M059J (cell line): ENCODE measurements at places on chromosomes 12 and 14.

GRCh38 chr12:112111931-112112330 is 3.3 kb upstream of the NAA25 start:
- DNase-seq: peak; percentile 63

DNA sequence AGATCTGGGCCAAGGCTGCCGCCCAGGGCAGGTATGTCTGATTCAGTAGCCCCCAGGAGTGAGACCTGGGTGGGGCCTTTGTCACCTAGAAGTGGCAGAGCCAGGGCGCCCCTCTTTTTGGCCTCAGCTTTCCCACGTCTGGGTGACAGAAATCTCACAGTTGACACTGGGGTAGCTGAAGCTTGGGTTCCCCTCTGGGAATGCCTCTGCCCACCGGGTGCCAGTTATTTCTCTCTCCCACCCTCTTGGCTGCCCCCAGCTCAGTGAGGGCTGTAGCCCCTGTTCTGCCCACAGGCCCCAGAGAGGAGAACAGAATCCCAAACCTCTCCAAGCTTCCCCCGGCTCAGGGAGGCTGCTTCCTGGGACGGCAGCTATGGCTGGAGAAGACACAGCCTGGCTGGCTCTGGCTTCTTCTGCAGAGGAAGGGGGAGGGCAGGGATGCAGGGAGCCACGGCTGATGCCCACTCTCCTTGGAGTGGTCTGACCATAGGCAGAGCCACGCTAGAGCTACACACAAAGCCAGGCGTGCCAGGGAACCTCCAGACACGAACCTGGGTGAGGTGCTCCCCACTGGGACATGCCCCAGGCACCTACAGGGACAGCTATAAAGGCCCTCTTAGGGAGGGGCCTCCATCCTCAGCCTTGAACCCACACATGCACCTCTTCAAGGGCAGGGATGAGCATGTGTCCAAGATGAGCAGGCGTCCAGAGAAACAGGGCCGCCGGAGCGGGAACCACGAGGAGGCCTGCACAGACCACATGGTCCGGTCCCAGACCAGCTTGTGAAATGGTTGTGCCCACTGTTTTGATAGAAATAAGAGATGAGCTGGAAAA is 51.7 kb downstream of the BEGAIN start:
- no peak for DNase-seq

DNA sequence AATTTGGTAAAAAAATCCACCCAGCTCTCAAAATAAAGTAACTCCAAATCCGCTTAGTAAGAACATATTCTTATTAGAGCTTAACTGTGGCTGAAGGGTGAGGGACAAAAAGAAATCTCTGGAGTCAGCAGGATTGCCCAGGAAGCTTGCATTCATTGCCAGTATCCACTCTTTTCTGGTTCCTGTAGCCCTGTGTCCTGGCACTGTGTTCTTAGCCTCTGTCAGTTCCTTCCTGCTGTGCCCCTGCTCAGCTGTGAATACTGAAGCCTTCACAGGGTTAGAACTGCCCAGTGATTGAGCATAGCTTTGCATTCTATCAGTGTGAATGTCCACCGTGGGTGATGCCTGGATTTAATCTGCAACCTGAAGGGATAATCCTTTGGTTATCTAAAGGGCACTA is 266.9 kb upstream of the PELI2 start:
- no peak for DNase-seq

DNA sequence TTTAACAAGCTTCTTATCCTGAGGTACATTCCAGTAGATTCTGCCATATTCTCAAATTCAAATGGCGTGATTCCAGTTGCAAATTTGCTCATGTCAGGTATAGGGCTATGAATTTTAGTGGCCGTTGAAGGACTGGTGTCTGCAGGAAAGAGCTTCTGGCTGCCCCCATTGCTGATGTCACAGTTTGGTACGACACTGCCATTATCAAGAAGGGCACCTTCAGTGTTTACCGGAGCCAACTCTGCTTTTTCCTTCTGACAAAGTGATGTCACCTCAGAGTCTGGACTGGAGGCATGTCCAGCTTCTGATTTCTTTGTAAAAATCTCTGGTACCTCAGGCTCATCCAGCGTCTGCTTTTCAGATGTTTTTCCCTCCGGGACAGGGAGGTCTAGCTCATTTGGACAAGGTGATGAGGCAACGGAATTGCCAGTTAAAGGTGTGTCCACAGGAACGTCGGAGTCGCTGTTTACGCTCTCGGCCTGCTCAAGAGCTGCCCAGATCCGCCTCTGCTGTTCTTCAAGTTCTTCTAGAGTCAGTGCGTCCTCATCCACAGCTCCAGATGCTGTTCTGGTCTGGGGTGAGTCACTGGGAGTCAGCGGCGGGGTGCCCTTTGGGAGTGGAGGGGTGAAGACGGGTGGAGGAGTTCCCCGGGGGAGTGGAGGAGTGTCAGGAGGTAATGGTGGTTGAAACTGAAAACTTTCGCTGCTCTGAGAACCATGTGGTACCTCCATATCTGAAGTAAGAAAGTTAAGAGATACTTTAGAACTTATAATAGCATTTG is 27.0 kb downstream of the ZCCHC8 start:
- DNase-seq: no peak

GRCh38 chr12:97967831-97968230 is 505.2 kb downstream of the RMST start:
- DNase-seq: no peak

GRCh38 chr12:130835436-130835835 is 3.6 kb downstream of the STX2 start:
- no peak for DNase-seq

GRCh38 chr12:14937014-14937413 is 1.3 kb downstream of the ERP27 start:
- DNase-seq: no peak

GRCh38 chr12:38515912-38516311 is 199.3 kb downstream of the ALG10B start:
- no peak for DNase-seq

DNA sequence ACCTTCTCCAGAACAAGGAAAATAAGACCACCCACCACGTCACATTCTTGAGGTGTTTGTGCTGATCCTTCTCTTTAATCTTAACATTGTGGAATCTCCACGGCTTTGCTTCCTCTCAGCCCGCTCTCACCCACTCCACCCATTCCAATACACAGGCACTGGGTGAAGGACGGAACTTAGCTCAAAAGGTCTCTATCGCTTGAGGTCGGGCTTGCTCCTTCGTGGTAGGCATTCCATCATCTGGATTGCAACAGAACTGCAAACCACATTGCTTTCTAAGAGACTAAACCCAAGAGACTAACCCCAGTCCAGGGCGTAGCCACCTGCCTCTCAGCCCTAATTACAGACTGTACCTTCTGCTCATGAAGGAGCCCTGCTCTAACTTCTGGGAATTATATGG is 24.0 kb upstream of the MDM2 start:
- DNase-seq: no peak

DNA sequence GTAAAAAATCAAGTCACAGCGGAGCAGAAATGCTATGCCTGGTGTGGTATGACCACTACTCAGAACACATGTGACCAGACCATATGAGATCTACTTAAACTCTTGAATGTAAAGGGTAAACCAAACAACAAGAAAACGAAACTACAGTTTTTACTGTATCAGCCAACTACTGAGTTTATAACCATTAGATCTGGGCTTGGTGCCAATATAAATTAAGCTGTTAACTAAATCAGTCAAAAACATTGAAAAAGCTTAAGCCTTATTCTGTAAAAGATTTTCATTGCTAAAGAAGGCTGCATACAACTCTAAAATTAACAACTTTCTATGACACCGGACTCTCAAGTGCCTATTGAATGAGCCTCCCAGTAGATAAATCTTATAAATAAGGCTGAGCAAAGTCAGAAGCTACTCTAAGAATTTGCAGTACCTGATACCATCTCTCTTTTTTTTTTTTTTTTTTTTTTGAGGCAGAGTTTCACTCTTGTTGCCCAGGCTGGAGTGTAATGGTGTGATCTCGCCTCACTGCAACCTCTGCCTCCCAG is 35.4 kb downstream of the SPTLC2 start:
- DNase-seq: peak; percentile 71

DNA sequence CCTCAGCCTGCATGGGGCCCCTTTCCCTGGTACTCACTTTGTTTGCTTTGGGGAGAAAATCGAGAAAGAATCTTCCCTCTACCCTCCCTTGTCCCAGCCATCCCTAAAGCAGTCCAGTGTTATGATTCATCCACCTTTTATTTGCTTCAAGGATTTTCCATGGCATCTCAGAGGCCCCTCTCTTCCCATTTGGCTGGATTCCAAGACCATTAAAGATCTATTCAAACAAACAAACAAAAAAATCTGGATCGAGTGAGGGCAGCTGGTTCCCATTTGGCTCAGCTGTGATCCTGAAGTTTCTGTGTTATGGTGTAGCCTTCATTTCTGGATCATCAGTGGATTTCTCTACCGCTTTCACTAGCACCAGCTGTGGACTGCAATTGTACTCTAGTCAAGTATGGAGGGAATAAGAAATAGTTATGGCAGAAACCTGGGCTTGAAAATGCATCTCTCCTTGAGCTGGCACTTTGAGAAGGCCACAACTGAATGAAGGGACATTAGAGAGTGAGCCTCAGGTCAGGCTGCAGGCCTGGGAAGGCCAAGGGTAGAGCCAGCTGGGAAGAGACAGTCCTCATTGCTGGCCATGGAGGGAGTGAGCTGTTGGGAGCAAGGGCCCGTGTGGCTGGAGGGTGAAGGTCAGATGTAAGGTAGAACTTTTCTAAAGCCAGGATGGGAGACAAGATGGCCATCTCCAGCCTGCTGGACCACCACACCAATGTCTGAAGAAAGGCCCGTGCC is 13.7 kb downstream of the KRT71 start:
- peak; percentile 85 for DNase-seq

- DNase-seq: peak; percentile 88
Observed at GRCh38 chr14:91115986-91116770, 2.3 kb downstream of the DGLUCY start.

GRCh38 chr12:89239534-89239933 is 112.8 kb downstream of the DUSP6 start:
- no peak for DNase-seq

GRCh38 chr12:68794653-68795251 is 13.2 kb upstream of the MDM2 start:
- DNase-seq: peak; percentile 68

DNA sequence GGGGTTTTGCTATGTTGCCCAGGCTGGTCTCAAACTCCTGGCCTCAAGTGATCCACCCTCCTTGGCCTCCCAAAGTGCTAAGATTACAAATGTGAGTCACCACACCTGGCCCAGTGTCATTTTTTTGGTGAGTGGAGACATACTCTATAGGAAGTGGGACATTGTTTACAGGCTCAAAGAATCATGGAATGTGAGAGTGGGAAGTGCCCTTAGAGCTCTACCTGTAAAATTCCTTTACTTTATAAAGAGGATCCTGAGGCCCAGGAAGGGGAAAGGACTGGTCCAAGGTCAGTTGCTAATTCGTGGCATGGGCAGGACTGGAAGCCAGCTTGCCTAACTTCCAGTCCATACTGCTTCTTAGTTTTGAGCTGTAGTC is 8.7 kb upstream of the ADCK1 start:
- DNase-seq: peak; percentile 40

DNA sequence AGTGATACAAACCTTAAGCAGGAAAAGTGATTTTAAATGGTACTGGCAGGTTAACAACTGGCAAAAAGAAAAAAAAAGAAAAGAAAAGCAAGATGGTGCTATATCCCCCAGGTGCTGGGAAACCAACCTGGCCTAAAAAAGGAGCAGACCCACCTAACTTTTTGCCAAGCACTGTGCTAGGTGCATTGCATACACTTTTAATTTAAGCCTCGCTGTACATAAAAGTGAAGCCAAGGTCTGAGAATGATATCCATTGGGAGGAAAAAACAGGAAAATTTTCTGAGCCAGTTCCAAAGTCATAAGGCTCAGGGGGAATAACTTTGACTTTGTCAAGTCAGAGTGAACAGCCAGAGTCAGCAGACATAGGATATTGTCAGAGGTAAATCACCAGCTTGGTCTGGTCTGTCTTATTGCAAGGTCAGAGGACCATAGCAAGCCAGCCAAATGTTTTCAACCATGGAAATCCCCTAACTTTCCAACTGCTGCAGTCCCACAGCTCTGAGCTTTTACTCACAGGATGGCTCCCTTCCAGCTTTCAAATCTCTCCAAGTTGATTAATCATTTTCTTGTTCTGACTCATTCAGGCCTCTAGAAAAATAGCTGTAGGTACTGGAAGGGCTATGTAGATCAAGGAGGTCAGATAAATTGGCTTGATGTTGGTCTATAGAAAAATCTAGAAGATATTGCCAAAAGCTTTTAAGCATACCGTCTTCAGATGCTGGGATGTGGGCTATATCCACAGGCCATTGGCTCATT is 412.9 kb downstream of the RAD51B start:
- peak; percentile 100 for DNase-seq

- peak; percentile 57 for DNase-seq
Observed at GRCh38 chr12:112381406-112381882, 787 bp downstream of the HECTD4 start.

- DNase-seq: no peak
Observed at GRCh38 chr12:113320401-113320800, 14.5 kb downstream of the SLC8B1 start.

DNA sequence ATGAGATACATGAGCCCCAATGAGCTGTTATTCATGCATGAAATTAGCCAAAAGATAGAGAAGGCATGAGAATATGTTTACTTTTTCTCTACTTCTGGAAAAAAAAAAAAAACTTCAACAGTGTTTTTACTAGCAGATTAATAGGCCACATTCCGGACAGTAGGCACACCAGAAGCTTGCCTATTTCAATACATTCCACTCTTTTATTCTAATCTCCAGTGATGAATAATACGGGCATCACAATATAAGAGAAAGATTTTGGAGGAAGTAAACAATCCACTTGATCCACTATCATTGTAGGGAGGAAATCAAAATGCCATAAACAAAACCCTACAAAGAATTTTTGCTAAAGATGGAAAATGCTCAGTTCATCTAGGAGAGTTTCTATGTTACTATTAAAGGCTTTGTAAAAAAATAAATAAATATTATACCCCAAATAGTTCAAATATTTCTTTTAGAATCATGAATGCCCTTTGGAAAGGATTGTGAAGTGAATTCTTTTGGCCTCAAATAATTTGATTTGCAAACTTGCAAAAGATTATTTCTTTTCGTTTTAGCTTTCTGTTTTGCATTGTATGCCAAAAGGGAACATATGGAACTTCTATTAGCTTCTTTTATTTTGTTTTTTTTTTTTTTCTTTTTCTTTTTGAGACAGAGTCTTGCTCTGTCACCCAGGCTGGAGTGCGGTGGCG is 232.6 kb downstream of the EPS8 start:
- DNase-seq: peak; percentile 33

DNA sequence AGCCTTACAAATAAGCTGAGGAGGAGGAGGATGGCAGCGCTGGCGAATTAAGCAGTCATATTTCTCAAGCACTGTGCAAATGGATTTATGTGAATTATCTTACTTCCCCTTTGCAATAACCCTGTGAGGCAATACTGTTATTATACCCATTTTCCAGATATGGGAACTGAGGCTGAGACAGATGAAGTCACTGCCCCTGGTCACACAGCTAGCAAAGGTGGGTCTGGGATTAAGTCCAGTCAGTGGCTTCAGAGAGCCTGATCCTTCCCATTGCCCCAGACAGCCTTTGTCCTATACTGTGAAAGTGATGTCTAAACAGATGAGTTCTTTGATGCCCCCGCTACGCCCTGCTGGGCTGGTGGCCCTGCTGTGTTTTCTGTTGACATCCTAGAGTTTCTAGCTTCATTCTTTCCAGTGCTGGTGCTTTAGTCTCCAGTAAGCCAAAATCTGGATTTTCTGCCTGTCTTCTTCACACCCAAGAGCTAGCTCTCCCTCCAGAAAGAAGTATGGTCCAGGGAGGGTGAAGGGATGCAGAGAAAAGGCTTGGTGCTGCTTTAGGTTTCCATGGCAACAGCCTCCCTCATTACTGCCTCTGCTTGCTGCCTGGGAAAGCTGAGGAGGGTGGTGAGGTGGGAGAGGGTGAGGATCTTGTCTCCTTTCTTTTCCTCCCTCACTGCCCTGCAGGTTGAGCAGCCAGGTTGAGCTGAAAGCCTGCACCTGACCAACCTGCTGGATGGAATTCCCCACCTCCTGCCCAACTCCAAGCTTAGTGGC is 30.7 kb downstream of the TMEM63C start:
- DNase-seq: no peak
